ENCODE measurements at places on chromosomes 12 and 14. TPM values are rescaled to one million over a fixed set of nuclear protein-coding genes. Genes with fewer than 3 reads are reported as not detected.

Gene NR2C1
- 19.3 TPM for total RNA-seq

Gene RGS6
- total RNA-seq = not detected

Gene ACOT6
- not detected for total RNA-seq

Gene TMEM19
- 17.7 TPM for total RNA-seq

Gene NR1H4
- total RNA-seq = under 0.01 TPM

Gene POLR3B
- 14.7 TPM for total RNA-seq

Gene WASHC3
- 78.7 TPM for total RNA-seq

Gene ADCY4
- not detected for total RNA-seq

Gene MMP19
- 37.5 TPM for total RNA-seq

Gene HOXC6
- 2.5 TPM for total RNA-seq

Gene GUCY2C
- not detected for total RNA-seq

Gene ZNF410
- 54.5 TPM for total RNA-seq

Gene NTF3
- not detected for total RNA-seq

Gene PFKM
- 59.9 TPM for total RNA-seq

Gene GNB3
- 1.8 TPM for total RNA-seq

Gene APEX1
- total RNA-seq = 223 TPM

Gene CLEC6A
- not detected for total RNA-seq

Gene CLEC7A
- not detected for total RNA-seq

Gene CD4
- total RNA-seq = under 0.01 TPM

Gene IFI27L2
- total RNA-seq = 144 TPM

Gene ATP23
- 11.9 TPM for total RNA-seq

Gene RAD9B
- total RNA-seq = not detected

Gene TBX3
- total RNA-seq = 40.9 TPM

Gene OR4E2
- not detected for total RNA-seq

Gene KLHL33
- total RNA-seq = 0.35 TPM

Gene DLGAP5
- 51.6 TPM for total RNA-seq

Gene CLEC4D
- not detected for total RNA-seq

Gene KRT80
- 0.53 TPM for total RNA-seq

Gene ACSS3
- total RNA-seq = 14.4 TPM

Gene CLEC1B
- total RNA-seq = not detected

Gene NGB
- total RNA-seq = not detected

Gene TSPAN19
- not detected for total RNA-seq

Gene PLEKHD1
- total RNA-seq = not detected

Gene SIX1
- under 0.01 TPM for total RNA-seq

Gene BEST3
- not detected for total RNA-seq

Gene NID2
- 137 TPM for total RNA-seq

Gene TRIM9
- total RNA-seq = under 0.01 TPM

Gene PTMS
- 339 TPM for total RNA-seq

Gene TAS2R7
- total RNA-seq = not detected

Gene SLC7A8
- 6.9 TPM for total RNA-seq

Data from myometrial cell (primary cell).